ENCODE measurements at places on chromosomes 16 and 17. TPM values are rescaled to one million over a fixed set of nuclear protein-coding genes. Genes with fewer than 3 reads are reported as not detected.

DNA sequence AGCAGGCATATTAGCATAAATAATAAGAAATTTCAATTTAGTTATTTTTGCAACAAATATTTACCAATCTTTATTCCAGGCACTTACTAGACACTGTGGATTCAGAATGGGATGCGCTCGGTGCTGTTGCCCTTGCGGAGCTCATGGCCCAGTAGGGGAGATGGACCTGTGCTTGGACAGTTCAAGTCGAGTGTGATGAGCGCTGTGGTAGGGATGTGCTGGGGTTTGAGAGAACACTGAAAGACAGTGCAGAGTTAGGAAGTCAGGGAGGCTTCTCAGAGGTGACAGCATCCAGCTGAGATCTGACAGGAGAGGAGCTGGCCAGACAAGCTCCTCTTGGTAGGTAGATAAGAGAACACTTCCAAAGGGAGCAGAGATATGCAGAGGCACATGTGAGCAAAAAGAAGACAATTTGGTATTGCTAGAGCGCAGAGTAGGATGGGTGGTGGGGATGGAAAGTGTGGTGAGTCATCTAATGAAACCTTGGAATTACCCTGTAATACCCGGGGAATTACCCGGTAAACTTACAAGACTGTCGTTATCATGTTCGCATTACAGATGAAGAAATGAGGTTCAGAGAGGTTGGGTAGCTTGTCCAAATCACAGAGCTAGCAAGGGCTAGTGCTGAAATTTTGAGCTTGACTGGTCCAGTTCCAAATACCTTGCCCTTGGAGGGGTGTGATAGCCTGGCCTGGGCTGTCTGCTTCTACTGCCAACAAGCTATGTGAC is 298.1 kb upstream of the N4BP1 start:
- DNase-seq: no peak

DNA sequence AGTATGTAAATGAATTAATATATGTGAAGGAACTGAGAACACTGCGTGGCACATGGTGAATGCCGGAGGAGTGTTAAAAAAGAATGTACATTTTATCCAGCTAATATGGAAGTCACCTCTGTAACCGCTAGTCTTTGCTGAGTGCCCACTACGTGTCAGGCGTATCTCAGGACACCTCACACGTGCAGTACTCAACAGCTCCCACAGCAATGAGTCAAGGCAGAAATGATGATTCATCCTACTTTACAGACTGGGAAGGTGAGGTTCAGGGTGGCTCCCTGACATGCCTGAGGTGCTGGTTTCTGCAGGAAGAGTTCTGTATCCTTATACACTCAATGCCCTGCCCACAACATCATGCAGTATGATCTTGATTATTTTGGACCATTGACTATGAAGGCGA is 487.0 kb downstream of the HAPSTR1 start:
- DNase-seq: no peak

DNA sequence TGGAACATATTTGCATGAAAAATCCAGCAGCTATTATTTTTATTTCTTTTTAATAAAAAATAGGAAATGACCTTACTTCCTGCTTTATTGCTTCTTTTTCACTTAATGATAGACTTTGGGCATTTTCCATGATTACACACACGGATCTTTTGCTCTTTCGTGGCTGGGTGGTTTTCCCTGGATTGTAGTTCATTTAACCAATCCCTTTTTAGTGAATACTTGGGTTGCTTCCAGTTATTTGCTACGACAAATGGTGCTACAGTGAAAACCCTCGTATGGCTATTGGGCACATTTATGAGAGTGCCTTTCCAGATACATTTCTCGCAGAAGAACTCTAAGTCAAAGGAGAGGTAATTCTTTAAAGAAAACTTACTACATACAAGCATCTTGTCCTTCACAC is 38.6 kb downstream of the FOXL1 start:
- no peak for DNase-seq

ACD gene
- 50.7 TPM for total RNA-seq

DNA sequence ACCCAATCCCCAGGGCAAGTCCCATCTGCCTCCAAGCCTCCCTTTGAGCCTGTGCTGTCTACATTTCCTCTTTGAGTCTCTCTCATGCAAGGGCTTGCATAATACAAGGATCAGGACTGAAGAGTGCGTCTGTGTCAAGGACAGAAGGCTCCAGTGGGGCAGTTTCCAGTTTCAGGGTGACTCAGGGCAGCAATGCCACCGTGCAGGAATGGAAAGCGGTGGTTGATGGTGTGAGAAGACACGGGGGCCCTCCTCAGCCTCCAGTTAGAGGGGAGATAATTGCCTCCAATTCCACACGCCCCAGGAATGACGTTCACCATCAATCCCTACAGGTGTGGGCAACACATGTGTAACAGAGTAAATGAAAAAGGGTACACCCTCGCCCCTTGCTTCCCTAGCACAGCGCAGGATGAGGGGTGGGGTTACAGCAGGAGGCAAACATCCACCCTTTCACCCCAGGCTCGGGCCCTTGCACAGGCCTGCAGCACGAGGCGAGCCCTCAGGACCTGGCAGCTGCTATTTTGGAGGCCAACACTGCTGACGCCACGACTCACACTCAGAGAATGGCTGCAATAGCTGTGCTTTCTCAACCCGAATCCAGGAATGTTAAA is 24.8 kb upstream of the SLC25A19 start:
- no peak for DNase-seq

GRCh38 chr16:71479420-71479819 is 9.7 kb downstream of the ZNF19 start:
- DNase-seq: no peak

DNA sequence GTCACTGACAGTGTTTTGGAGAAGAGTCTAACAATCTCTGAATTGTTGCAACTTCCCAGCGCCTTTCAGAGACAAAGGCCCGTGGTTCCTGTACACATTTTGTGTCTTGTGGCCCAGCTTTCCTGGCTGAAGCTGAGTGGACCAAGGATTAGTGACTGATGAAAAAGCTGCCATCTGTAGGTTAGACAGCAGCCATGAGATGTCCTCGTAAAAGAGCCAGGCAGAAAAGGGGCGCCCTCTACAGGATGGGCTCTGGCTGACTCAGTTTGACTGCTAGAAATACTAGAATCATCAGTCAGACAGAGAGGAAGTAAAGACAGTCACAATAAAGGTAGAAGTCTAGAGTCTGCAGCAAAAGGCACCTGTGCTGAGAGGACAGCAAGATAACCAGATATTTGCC is 26.5 kb upstream of the NF1 start:
- peak; percentile 45 for DNase-seq

SLC7A5 gene
- 59.2 TPM for total RNA-seq

DNA sequence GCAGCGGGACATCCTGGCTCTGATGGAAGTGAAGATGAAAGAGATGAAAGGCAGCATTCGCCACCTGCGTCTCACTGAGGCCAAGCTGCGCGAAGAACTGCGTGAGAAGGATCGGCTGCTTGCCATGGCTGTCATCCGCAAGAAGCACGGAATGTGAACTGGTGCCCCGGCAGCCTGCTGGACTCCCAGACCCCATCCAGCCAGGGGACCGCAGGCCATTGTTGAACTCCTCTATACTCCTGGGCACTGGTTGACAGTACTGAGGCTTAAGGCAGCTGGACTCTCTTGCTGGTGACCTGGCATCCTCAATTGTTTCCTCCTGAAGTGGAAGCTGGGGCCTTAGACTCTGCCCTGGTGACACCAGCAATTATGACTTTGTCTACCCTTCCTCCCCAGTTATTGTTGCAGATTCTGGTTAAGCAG is 1.2 kb downstream of the THAP11 start:
- no peak for DNase-seq

GRCh38 chr17:871751-872519 is 89.8 kb downstream of the MRM3 start:
- DNase-seq: no peak

TM4SF5 gene
- total RNA-seq: not detected

GRCh38 chr16:79598348-79599181 is 2.0 kb downstream of the MAF start:
- DNase-seq: peak; percentile 41

ARSG gene
- 10.4 TPM for total RNA-seq

- DNase-seq: no peak
These were observed 19.3 kb downstream of the SOCS1 start for GRCh38 chr16:11236461-11237254.

CMTM2 gene
- total RNA-seq: 0.45 TPM

- DNase-seq: no peak
These were observed 300.9 kb downstream of the C16orf95 start for GRCh38 chr16:87016046-87017035.

KCNJ18 gene
- total RNA-seq: not detected

DNA sequence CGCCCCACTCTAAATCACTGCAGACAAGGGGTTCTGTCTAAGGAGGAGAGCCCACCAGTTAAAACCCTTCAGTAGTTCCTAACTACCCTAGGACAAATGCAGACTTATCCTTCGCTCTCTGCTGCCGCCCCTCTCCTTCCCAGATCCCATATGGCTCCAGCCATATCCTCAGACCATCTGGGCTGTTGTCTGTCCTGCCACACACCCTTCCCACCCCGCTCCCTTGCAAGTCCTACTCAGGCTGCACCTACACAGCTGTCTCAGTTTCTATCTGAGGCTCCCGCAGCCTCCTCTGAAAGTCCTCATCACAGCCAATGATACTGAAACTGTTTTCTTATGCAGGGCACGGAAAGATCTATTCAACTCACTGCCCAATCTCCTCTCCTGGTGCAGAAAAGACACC is 720 bp upstream of the BCKDK start:
- DNase-seq: no peak

TMEM204 gene
- 72.0 TPM for total RNA-seq

GRCh38 chr16:46857368-46857945 is 26.5 kb upstream of the C16orf87 start:
- no peak for DNase-seq
